ENCODE measurements at places on chromosomes 6 and 20.

- no peak for DNase-seq
Observed at GRCh38 chr20:47113362-47114109, 218.9 kb downstream of the EYA2 start.

- DNase-seq: no peak
Observed at GRCh38 chr20:62949962-62950361, 2.5 kb upstream of the SLC17A9 start.

DNA sequence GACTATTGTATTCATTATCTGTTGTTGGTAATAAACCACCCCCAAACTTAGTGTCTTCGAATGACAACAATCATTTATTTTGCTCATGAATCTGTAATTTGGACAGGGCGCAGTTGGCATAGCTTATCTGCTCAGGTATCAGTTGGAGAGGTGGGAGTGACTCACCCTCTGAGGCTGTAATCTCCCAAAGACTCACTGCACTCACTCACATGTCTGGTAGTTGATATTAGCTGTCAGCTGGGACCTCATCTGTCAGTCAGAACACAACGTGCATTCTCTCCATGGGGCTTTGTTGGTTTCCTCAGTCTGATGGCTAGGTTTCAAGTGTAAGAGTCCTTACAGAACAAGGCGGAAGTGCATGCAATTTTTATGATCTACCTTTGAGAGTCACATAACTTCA is 219.0 kb upstream of the PRND start:
- DNase-seq: no peak

GRCh38 chr20:62782893-62783278 is 13.4 kb upstream of the MRGBP start:
- no peak for DNase-seq

- DNase-seq: no peak
Observed at GRCh38 chr6:74113901-74114300, 417.9 kb downstream of the CD109 start.

GRCh38 chr6:83962582-83962981 is 71.0 kb upstream of the MRAP2 start:
- DNase-seq: no peak

- peak; percentile 57 for DNase-seq
Observed at GRCh38 chr20:10249048-10249770, 30.6 kb downstream of the SNAP25 start.

GRCh38 chr6:154252678-154253077 is 103.9 kb downstream of the IPCEF1 start:
- no peak for DNase-seq

DNA sequence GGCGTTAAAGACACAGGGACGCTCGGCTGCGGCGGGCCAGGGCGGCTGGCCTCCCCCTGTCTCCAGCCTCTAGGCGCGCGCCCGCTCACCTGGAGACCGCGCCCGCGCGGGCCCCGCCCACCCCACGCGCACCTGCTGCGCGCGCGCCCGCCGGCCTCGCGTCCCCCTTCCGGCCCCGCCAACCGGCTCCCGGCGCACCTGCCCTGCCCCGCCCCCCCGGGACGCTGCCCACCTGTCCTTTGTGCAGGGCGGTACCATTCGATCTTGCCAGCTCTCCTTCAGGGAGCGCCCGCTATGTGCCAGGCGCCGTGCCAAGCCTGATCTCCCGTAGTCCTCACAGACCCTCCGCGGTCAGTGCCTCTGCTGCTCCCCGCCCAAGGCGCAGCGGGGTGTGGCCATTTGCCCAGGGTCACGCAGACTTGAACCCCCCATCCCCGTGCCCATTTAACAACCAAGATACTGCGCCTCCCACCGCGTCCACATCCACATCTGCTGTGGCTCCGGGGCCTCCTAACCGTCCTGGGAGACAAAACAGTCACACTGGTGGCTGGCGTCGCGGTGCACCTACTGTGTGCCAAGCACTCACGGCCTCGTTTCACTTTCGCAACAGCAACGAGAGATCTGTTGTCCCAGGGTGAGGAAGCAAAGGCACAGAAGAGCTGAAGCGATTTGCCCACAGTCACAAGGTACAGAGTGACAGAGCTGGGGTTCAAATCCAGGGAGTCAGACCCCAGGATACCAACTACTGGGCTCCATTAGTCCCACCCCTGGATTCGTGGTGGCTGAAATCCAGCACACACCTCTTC is 48.1 kb downstream of the NOL4L start:
- DNase-seq: peak; percentile 99

GRCh38 chr6:51855310-51856082 is 231.9 kb downstream of the PKHD1 start:
- DNase-seq: peak; percentile 91

DNA sequence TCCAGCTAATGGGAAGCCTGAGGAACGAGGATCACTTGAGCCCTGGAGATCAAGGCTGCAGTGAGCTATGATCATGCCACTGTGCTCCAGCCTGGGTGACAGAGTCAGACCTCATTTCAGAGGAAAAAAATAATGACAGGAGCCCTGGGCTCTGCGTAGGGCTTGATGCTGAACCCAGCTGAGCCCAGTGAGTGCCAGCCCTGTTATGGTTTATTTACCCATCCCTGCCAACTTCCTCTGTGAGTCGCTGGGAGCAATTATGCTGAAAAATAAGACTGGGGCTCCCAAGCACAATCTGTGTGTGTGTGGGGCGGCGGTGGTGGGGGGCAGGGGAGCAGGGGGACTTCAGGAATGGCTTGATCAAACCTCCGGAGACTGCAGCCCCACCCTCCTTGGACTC is 75.9 kb upstream of the PMEPA1 start:
- DNase-seq: peak; percentile 82

DNA sequence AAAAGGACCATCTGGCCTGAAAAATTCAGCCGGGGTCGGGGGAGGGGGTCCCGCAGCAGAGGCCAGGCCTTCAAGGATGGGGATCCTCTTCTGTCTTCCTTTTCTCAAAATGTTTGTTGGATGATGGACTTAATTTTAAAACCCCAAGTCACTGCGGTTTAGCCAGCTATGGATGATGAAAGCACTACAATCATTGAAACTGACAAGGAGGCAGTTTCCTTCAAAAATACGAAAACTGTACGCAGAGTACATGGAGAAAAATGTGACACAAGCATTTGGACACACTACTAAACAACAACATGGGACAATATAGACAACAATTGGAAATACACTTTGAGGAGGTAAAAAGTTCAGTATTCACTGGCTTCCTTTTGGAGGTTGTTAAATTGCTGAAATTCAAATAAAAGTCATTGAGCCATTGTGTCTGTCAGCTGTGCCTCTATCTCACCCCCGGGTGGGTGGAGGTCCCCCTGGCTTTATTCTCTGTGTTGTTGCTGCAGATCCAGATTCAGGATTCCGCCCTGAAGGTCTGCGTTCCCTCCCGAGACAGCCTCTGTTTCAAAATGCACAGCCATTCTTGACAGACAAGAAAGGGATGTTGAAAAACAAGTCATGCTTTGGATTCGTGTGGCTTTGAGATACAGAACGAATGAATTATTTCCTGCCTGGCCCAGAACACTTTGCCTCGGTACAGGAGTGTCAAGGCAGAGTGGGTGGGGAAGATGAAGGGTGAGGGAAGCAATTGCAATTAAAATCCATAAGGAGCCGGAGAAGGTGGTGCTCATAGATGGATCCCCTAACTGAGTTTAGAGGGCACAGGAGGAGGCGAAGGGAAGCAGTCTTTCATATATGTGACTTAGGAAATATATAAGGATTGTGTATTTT is 118.2 kb downstream of the TTLL2 start:
- DNase-seq: no peak

DNA sequence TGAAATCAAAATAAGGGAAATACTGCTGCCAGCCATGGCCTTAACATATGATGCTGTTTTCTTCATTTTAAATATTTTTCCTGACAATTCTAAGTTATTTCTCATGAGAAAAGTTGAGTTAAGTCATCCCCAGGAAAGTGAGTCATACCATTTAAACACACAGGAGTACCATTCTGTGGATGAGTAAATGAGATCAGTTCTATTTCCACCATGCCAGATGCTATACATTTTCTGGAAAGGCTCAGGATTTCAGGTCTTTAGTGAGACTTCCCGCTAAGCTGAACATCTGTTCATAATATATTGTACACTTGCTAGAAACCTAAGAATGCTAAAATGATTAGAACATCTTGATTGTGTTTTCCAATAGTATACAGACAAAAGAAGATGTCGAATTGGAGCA is 256.2 kb upstream of the MANEA start:
- peak; percentile 90 for DNase-seq

GRCh38 chr6:160581406-160581805 is 82.7 kb downstream of the LPA start:
- DNase-seq: no peak

DNA sequence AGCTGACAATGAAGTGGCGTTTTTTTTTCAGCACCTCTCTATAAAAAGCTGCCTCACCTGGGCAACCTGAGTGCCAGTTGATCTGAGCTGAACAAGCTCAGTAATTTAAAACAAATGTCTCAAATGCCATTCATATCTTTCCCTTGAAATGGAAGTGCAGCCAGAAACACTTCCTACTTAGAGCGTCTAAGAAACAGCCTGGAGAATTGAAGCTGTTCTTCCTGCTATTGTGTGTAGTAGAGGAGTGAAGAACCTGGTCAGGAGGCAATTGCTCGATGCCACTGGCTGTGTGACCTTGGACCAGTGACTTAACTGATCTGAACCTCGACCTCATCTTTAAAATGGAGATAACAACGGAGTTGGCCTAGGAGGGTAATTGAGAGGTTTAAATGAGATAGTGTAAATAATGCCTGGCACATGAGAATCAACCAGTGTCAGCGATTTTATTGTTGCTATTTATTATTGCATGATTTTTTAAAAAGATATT is 95.4 kb upstream of the FOXQ1 start:
- DNase-seq: no peak

GRCh38 chr20:18092890-18093289 is 35.2 kb upstream of the OVOL2 start:
- no peak for DNase-seq

DNA sequence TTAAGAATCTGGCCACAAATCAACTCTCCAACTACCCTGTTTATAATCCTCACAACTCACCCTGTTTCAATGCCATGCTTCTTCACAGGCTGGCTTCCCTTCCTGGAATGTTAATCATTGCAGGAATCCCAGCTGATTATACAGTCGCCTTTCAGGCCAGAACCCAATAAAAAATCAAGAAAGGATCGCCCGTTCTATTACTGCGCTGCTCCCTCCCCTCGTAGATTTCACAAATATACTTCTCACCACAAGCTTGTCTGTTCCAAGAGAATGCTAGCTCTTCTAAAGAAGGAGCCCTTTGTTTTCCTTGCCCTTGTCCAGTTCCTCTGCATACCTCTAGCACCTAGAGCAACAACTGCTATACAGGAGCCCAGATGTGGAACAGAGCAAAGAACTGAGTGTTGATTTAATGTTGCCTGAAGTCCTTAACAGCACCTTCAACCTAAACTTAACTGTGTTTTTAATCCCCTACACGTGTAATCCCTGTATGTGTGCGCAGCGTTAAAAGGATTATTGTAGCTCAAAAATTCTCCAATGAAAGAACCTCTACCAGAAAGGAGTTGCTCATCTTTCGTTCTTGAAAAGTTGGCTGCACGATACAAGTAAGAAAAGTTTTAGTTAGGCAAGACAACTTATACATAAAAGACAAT is 988 bp downstream of the ECHDC1 start:
- peak; percentile 61 for DNase-seq

GRCh38 chr6:114556846-114557488 is 214.1 kb upstream of the HS3ST5 start:
- DNase-seq: no peak

GRCh38 chr6:70379473-70380013 is 33.8 kb upstream of the FAM135A start:
- no peak for DNase-seq

GRCh38 chr20:36322131-36322530 is 16.0 kb downstream of the DLGAP4 start:
- no peak for DNase-seq

DNA sequence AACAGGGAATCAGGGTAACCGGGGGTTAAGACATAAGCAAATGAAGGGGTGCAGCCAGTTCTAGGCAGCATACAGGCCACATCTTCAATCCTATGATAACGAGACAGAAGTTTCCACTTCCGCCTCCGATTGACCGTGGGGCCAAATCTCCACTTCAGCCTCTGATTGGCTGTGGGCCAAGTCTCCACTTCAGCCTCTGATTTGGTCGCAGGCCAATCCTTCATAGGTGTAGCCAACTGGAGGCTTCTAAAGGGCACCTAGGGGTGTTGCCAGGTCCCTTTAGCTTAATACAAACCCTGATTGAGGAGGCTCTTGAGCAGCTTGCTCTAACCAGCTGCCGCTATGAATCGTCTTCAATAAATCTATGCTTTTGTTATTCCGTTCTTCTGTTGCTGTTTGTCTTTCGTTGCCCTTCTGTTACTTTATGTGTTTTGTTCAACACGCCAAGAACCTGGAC is 2.1 kb upstream of the ERGIC3 start:
- peak; percentile 96 for DNase-seq

DNA sequence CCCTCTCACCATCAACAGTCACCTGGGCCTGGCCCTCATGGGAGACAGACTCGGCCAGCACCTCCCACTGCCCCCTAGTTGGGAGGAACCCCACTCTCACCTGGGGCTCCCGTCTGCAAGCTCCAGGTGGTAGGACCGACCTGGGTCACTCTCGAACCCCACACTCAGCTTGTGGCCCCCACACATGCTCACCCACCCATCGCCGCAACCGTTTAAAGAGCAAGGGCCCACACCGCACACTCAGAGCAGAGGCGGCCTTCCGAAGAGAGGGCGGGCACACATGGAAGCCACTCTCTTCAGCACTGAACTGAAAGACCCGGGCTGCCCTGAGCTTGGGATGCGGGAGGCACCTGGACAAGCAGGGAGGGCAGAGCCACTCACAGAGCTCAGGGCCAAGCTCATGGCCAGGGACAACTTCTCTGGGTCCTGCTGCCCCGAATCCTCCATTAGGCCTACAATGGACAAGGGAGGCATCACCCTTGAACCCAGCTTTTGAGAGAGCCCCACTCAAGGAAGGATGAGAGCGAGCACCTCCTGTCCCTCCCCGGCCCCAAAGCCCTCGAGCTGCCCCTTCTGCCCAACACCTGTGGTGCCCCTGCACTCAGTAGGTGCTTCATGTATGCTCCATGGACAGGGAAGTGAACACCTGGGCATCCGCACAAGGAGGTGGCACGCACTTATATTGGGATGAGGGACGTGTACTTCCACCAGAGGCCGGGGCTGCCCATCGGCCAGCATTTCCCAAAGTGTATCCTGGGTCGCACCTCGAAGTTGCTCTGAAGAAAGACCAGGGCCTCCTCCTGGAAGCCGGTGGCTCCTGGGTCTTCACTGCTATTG is 50.4 kb downstream of the YTHDF1 start:
- DNase-seq: no peak

- DNase-seq: no peak
Observed at GRCh38 chr6:146305092-146305491, 238.5 kb upstream of the RAB32 start.

DNA sequence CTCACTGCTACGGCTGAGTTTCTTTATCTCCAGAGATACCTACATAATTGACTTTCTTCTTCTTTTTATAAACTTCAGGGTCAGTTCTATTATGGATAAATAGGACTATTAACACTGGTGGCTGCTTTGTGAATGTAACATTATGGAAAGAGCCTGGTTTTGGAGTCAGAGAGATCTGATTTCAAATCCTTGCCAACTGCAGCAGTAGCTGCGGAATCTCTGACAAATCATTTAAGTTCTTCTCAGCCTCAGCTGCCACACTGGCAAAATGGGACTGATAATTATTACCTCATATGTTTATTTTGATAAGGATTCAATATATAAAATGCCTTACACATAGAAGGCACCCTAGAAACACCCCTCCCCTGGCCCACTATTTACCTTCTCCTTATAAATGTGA is 160.5 kb downstream of the BACH2 start:
- no peak for DNase-seq

All from NCI-H69 (cell line).